GM12865 (cell line): ENCODE measurements at places on chromosomes 16 and 17.

GRCh38 chr16:27251541-27252205, 16.9 kb downstream of the NSMCE1 start:
- no peak for DNase-seq

DNA sequence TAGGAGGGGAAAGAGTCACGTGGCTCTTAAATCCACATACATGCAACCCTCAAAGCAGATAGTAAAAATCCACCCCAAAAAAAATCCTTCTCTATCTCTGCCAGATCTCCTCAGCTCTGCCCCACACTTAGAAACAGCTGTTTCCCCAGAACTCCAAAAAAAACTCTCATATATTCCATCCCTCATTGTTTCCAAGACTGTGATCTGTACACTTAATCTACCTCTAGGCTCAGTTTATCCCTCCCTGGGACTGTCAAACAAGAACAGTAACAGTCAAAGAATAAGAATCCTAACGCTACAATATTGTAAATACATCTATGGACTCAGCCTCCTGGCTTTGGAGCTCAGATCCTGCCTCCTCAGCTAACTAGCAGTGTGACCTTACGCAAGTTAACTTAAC, 11.6 kb downstream of the CUEDC1 start:
- DNase-seq, result no peak

DNA sequence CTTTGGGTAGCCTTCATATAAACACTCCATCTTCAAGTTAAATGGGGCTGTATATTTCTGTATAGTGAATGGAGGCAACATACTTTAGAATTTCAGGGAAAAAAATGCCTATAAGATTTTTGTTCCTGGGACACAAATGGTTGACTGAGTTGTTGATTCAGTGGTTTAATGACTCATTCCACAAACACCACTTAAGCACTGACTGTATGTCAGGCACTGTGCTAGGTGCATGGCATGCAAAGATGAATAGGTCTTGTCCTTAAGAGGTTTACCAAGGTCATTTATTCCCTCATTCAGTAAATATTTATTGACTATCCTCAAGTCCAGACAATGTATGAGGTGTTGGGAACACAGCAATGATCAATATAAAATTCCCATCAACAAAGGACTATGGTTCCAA, 417.1 kb downstream of the CA10 start:
- no peak for DNase-seq

DNA sequence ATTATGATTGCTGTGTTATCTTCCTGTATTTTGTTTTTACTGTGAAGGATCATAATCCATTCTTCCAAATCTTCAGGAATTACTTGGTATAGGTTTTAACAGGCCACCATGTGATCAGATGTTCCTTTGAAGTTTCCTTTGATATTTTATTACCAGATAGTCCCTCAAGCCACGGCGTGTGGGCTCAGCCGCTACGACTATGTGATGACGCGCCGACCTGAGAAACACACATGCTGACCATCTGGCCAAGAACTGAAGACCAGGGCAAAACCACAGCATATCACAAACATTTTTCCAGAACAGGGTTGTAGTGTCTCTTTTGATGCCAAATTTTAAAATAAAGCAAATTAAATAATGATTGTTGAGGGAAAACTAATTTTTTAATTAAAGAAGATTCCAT, 47.3 kb downstream of the ZCCHC14 start:
- no peak for DNase-seq

DNA sequence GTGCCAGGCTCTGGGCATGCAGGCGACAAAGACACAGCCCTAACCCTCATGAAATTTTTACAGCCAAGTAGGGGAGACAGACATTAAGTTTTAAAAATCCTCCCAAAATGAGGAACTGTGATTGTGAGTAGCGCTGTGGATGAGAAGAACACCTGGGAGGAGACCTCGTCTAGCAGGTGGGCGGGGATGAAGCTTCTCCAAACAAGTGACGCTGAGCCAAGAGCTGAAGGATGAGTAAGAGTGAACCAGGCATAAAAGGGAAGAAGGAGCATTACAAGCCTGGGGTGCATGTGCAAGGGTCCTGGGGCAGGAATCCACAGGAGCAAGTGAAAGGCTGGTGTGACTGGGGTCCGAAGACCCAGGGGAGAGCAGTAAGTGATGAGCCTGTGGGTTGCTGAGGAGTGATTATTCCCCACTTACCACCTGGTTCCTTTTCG, 149.4 kb upstream of the HS3ST2 start:
- DNase-seq, result peak; percentile 28

DNA sequence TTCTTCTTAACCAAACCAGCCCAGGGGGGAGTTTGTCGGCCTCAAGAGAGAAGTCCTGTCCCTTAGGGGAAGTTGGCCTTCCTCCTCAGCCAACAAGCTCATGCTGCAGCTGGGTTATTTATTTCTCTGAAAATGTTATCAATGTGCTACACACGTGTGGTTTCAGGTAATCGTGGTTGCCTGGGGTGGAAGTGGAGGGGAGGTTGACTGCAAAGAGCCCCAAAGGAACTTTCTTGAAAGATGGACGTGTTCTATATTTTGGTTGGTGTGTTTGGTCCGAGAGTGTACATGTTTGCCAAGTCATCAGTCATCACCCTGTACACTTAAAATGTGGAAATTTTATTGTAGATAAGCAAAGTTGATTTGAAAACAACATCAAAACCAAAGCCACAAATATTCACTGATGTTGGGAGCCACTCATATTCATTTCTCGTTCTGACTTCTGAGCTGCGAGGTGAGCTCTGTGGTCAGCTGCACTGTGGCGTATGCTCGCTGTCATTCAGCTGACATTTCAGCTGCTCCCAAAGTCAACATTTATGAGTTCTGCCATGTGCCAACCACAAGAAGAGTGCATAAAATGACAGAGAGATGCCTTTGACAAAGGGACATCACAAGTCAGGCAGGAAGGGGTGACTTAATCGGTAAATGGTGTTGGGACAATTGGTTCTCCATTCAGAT, 26.5 kb upstream of the ADGRG1 start:
- DNase-seq, result peak; percentile 96
